Fibroblast of skin of abdomen (primary cell): ENCODE measurements at places on chromosomes 2 and 18.

DNA sequence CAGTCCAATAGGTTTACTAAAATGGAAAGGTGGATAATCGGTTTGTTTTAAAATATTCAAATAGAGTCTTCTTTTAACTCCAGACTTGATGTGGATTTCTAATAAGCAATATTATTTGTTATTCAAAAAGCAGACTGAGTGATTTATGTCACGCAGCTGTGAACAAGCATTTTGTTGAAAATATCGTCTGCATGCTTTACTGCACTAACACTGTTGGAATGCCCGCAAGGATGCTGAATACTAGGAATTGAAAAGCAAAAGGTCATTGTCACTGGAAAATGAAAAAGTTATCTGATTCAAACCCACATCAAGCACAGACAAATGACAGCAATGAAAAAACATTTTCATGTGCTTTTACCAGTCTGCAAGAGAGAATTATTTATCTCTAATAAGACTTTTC lies 31.1 kb downstream of the CHN1 start:
- no peak for DNase-seq

- peak; percentile 97 for DNase-seq
These were observed 102.3 kb upstream of the SMAD7 start for GRCh38 chr18:49052891-49053644.

DNA sequence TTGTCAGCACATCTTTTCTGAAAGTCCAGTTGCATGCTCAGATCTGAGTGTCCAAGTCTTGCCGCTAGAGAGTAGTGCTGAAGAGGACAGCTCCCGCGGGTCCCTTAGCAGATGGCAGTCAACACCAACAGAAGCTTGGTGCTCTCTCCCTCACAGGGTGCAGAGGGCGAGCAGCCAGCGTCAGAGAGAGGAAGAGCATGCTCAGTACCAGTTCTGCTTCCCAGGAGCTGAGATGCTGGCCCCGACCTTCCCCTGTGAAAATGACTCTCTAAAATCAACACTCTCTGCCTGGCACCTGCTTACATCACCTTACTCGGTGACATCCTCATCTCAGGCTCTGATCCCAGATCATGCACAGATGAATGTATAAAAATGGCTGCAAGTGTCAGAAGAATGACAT lies 86.0 kb upstream of the TWIST2 start:
- DNase-seq = peak; percentile 30

- DNase-seq = peak; percentile 22
These were observed 7.3 kb upstream of the ETAA1 start for GRCh38 chr2:67389788-67390187.

DNA sequence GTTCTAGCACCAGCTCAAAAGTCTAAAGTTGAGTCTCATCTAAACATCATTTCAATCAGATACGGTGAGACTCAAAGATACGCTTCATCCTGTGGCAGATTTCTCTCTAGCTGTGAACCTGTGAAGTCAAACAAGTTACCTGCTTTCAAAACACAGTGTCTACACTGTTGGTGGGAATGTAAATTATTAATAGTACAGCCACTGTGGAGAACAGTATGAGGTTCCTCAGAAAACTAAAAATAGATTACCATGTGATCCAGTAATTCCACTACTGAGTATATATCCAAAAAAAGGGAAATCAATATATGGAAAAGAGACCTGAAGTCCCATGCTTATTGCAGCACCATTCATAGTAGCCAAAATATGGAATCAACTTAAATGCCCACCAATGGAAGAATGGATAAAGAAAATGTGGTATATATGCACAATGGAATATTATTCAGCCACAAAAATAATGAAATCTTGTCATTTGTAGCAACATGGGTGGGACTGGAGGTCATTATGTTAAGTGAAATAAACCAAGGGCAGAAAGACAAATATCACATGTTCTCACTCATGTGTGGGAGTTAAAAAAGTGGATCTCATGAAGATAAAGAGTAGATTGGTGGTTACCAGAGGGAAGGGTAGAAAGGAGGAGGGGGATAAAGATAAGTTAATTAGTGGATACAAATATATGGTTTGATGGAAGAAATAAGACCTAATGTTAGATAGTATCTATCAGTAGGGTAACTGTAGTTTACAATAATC lies 11.7 kb downstream of the UBR3 start:
- no peak for DNase-seq

DNA sequence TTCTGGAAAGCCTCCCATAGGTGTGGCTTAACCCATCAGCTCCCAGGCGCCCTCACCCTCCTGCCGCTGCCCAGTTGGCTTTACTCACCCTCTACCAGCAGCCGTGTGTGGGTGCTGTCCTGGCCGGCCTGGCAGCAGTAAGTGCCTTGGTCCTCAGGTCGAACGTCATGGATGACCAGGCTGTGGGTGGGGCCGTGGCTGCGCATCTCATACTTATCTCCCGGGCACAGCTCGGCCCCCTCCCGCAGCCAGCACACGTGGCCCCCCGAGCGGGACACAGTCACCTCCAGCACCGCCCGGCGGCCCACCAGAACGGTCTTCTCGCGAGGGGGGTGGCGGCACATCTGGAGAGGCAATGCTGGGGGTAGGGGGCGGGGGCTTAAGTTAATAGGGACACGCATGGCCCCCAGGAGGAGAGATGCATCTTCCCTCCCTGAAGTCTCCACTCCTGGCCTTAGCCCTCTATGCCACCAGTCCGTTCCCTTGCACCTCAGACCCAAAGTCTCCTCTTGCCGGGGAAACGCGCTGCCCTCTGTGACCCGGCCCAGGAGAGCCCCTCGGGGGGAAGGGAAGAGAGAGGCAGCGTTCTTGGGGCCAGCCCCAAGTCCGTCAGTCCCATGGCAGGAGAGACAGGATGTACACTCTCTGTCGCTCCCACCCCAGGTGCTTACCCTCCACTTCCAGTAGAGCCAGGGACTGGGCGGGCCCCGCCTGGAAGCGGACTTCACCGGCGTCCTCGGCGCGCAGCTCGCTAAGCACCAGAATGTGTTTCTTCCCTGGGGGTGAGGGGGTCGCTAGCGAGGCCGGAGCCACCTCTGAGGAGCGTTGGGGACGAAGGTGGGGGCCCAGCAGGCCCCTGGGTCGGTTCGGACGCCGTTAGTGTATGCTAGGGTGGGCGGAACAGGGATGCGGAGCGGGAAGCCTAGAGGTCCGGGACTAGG lies 7.9 kb downstream of the TMEM198 start:
- no peak for DNase-seq

GRCh38 chr2:172430678-172431077 lies 3.3 kb downstream of the ITGA6 start:
- DNase-seq = peak; percentile 12

GRCh38 chr2:71528749-71529148 lies 75.4 kb downstream of the DYSF start:
- no peak for DNase-seq

- DNase-seq = no peak
These were observed 31.1 kb upstream of the SPAG16 start for GRCh38 chr2:213253162-213253561.

- no peak for DNase-seq
These were observed 934.1 kb upstream of the KLHL29 start for GRCh38 chr2:22450831-22451230.

DNA sequence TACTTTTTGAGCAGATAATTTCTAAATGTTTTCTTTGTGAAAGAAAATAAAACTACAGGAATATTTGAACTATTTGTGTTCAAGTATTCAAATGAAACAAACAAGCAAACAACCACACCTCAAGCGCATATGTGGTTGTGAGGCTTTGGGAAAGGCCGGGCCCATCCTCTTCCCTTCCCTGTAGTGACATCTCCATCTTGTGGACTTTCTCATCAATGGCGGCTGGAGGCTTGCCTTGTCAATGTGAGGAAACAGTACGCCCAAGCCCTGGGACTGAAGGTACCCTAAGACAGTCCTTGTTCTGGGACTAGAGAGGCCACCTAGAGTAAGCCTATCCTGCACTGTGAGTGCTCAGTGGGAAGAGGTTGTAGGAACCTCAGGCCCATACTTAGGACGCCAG lies 166.8 kb downstream of the TPGS2 start:
- DNase-seq = peak; percentile 26

DNA sequence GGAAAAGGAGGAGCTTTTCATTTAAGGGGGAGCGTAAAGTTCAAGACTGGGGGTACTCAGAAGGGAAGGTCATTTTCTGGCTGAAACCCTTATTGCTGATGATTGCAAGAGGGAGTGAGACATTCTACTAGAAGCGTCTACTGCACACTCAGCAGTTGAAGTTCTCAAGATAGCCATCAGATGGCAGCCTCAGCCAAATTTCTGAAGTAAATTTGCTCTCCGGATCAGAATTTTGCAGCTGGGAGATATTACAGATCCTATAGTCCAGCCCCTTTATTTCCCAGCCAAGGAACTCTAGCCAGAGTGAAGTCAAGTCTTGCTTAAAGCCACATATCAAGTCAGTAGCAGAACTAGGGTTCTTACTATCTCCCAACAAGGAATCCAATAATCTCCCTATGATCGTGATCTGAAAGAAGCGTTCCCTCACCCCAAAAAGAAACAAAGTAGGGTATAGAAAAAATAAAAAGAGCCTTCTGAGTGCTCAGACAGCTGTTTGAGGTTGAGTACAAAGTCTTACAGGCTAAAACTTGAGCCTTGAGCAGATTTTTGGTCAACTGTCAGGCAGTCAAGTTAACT lies 24.0 kb downstream of the RAX start:
- DNase-seq = peak; percentile 84

GRCh38 chr18:12911025-12911928 lies 27.2 kb upstream of the PTPN2 start:
- DNase-seq = peak; percentile 27

- no peak for DNase-seq
These were observed 51.1 kb downstream of the PGAP1 start for GRCh38 chr2:196875414-196875813.

- DNase-seq = no peak
These were observed 2.8 kb downstream of the PHLPP1 start for GRCh38 chr18:62717925-62718800.

DNA sequence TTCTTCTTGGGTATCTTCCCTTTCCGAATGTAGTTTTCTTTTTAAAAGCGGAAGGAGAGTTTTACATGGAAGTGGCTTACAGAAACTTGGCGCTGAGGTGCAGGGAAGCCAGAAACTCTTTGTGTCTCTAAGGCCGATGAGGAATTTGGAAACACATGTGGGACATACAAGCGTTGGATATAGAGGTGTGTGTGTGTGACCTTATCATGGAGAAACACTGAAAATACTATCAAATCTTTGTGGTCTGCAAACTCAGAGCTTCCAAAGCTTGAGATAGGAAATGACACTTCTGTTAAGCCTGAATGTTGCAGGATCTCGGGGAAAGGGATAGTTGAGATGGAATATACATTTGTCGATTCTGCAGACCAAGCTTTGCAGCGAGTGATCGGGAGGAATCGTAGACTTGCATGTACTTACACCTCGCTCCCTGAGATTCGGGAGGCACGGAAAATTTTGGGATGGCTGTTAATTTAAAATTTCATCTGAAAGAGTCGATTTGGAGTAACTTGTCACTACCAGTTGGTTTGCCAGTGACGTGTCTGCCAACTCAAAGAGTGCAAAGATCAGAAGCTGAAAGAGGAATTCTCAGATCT lies 1.0 kb downstream of the NAB1 start:
- peak; percentile 30 for DNase-seq

GRCh38 chr2:23083966-23084365 lies 301.0 kb upstream of the KLHL29 start:
- no peak for DNase-seq

DNA sequence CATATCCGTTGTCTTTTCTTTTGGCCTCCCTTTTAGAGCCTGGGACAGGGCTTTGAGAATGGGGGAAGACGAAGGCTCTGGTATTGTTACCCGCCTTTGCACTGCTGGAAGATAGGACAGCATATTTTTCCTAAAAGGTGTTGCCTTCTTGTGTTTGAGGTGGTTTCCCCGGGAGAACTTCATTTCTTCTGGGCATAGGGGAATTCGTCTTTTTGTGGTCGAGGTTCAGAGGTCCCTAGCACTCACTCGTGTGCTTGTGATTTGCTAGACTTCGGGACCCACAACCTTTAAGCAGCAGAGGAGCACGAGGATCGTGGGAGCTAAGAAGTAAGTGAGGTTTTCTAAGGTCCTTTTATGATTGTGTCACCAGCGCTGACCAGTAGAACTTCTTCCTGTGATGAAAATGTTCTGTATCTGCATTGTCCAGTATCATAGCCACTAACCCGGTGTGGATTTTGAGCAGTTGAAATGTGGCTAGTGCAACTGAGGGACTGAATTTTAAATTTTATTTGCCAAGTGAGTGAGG lies 611 bp downstream of the ZNF512 start:
- no peak for DNase-seq
